Kidney (tissue), 22 donors: ENCODE measurements at places on chromosomes 2 and 18.

- no peak for DNase-seq
These were observed 13.2 kb downstream of the ARL4C start for GRCh38 chr2:234483568-234484251.

DNA sequence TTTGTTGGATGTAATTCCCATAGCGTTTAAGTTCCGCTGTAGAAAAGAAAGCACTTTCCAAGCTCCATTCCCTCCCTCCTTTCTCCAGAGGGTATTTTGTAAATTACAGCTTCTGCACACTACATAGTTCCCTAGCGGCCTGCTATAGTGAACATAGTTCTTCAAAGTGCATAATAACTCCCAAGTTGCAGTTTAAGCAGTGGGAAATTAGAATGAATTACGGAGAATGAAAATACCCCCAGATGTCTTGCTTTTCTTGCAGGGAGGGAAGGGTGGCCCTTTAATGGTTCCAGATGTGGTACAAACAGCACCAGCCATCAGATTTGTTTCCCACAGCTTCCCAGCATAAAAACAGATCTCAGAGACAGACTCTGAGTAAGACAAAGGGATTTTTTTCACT lies 893.9 kb downstream of the SUCLG1 start:
- peak; percentile 47 for DNase-seq

DNA sequence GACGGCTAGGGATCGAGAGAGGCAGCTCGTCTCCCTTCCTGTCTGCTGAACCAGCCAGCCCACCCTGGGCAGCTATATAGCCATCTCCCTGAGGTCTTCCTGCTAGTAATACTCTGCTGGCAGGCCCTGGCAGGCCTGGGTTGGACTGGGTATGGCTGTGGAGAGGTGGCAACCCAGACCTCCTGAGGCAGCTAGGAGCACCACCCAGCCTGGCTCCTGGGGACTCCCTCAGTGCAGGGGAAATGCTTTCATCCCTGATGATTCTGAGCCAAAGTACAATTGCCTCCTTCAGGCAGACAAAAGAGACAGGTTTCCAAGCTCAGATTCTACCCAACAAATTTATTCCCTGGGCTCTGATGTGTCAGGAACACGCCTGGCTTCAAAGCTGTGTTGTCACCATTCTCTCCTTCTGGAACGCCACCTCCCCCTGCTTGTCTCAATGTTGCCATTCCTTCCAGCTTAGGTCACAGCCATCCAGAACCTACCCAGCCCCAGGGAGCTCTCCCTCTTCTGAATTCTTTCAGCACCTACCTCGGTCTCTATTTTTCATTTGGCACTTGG lies 4.7 kb upstream of the DNAJB2 start:
- DNase-seq = peak; percentile 74

DNA sequence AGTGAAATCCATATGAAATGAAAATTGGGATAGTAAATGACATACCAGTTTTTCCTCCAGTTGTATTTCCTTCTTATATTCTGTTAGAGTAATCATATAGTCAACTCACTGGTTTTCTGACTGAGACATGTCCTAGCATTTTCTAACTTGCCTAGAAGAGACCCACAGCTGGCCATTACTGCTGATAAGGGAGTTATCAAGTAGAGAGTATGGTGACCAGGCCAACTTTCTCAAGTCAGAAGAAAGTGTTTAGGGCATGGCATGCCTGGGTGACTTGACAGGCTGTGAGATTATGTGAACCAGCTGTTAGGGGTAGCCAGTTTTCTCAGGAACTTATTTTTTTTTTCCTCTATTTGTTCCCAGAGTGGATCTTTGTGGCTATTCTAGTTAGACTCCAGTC lies 81.2 kb downstream of the GPD2 start:
- no peak for DNase-seq

- peak; percentile 68 for DNase-seq
These were observed at the start of gene LONRF2 for GRCh38 chr2:100321866-100322820. TSS of gene LONRF2 (minus strand) at chr2:100322501. CDS start at chr2:100322093, 408 bp downstream.

DNA sequence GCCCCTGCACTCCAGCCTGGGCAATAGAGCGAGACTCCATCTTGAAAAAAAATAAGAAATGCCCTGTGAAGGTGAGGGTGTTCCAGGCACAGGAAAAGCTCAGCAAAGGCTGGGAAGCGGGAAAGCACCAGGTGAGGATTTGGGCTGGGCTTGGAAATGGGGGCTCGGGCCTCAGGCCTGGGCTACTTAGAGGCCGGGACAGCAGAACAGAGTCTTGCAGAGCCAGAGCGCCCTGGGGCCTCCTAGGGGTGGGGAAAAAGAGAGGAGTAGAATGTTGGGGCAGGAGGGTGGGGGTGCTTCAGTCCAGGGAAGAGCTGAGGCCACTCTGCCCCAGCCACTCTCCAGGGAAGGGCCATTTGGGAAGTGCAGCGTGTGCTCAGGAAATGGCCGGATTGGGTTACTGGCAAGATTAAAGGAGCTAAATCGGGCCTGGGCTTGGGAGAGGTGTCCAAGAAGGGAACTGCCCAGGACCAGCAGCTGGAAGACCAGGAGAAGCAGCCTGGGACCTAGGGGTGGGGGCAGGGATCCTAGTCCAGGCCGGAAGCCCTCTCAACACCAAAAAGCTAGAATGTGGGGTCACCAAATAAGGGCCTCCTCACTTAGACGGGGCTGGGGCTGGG lies 13.8 kb upstream of the DES start:
- DNase-seq = no peak
